ENCODE measurements at places on chromosomes 3 and 15. TPM values are rescaled to one million over a fixed set of nuclear protein-coding genes. Genes with fewer than 3 reads are reported as not detected.

The ANKRD34C gene
- total RNA-seq: not detected

The WDR49 gene
- 4.8 TPM for total RNA-seq

The CCDC13 gene
- total RNA-seq: 0.94 TPM

The SLC22A14 gene
- total RNA-seq: 0.10 TPM

The SEMA3F gene
- total RNA-seq: 0.42 TPM

The VIPR1 gene
- total RNA-seq: 22.7 TPM

The SMARCC1 gene
- total RNA-seq: 57.0 TPM

The RETNLB gene
- not detected for total RNA-seq

The ZBED2 gene
- not detected for total RNA-seq

The FAM3D gene
- total RNA-seq: not detected

The TMEM87A gene
- total RNA-seq: 78.3 TPM

The SPINK8 gene
- not detected for total RNA-seq

The FANCD2OS gene
- not detected for total RNA-seq

The DOCK3 gene
- 1.0 TPM for total RNA-seq

The CRTC3 gene
- 58.2 TPM for total RNA-seq

The WDR93 gene
- not detected for total RNA-seq

The TM6SF1 gene
- 5.6 TPM for total RNA-seq

The CPNE9 gene
- not detected for total RNA-seq

The CP gene
- 0.21 TPM for total RNA-seq

The SERINC4 gene
- not detected for total RNA-seq

Measured in mononuclear cell (primary cell).